ENCODE measurements at places on chromosomes 4 and X.

DNA sequence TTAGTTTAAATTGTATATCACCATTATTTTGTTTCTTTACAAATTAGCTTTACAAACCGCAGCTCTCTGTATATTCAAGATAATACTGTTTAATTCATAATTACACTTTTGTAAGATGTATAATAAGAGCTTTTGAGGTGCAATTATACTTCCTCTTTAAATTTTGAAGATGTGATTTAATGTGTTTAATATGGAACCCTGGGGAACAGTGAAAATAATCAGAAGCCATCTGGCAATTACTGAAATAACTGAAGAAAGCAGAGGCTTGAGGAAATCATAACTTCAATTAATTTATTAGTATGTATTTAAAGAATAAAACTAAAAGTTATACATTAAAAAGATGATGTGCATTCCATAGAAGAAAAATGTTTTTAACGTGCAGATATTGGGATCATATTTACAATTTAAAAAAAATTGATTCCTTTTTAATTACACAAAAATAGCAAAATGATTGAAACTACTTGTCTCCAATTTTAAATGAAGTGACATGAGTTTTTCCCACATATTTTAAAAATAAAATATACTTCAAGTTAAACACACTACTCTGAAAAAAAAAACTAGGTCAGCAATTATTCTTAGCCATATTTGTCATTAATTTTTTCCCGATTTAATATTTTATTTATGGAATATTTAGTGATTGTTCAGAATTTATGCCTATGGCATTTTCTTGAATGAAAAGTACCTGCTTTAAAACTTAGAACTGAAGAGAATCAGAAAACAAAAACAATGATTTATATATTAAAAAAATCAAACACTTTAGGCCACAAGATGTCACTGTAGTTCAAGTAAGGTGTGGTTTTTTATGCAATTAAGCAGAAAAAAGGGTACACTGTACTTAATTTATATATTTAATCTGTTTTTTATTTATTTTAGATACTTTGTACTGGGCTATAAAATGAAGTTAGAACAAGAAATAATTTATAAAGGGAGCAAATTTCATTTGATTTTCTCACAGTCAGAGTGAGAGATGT lies 942.7 kb upstream of the NDST4 start:
- DNase-seq, result no peak

DNA sequence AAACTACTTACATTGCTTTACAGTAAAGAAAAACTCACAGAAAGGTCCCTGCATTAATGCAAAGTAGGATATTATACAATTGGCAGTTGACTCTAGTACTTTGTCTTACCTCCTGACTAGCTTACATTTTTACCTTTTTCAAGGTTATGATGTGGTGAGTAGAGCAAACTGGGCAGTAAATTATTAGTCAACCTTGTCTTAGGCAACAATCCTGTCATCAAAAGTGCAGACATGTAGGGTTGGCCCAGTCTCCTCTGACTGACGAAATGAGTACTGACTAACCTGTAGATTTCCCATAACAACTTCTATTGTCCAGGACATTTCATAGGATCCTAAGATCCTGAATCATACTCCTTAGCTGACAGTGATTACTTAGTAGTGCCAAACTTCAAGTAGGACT lies 142.0 kb upstream of the NUDT6 start:
- peak; percentile 97 for DNase-seq

DNA sequence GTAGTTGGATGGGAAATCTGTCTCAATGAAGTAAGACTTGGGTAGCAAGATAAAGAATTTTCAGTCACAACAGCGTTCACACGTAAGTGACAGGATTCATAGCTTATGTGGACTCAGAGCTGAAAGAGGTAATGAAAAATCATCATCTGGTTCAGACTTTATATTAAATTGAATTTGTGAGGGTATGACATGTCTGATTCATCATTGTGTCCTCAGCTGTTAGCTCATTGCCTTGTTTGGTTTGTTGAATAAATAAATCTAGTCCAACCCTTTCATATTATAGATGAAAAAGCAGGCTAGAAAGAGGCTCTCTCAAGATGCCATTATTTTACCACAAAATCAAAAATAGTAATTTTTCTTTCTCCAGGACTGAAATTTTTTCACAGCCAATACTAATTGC lies 2.7 kb upstream of the CYSLTR1 start:
- no peak for DNase-seq

DNA sequence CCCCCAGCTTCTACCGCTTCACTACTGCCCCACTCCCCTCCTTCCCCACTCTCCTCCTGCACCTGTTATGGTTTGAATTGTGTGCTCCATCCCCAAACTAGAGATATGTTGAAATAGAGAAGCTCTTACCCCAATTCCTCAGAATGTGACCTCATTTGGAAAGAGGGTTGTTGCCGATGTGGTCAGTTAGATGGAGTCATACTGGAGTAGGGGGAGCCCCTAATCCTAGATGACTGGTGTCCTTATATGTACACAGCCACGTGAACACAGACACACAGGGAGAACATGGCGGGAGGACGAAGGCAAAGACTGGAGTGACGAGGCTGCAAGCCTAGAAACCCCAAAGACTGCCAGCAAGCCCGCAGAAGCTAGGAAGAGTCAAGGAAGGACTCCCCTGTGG lies 84.3 kb downstream of the FHDC1 start:
- no peak for DNase-seq

- DNase-seq, result no peak
Observed at GRCh38 chrX:46179748-46180147, 365.5 kb downstream of the ZNF674 start.

DNA sequence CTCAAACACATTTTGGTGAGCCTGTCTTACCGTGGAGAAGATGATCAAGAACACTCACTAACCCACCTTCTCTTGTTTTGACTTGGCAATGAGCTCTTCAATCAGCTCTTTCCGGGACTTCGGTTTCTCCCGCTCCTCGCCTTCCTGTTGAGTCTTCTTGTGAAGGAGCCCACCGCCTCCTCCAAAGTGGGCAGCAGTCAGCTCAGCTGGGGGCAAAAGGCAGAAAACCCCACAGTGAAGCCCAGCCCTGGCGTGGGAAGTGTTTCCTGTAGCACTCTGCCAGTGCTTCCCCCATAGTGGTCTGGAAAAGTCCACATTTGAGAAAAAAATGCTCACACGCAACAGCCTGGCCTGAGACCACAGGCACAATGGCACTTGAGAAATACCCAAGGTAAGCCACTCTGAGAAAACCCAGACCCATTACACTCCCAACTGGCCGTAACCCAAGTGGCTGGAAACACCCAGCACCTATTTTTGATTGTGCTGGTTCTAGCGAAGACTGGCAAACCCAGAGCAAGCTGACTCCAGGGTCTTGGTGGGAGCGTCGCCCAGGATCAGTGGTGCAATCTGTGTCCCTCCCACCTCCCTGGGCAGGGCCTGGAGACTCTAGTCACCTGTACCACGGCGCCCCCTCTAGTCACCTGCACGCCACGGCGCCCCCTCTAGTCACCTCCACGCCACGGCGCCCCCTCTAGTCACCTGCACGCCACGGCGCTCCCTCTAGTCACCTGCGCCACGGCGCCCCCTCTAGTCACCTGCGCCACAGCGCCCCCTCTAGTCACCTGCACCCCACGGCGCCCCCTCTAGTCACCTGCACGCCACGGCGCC lies 8.6 kb downstream of the NOP14 start:
- no peak for DNase-seq

Measured in epithelial cell of proximal tubule (primary cell).